ENCODE measurements at places on chromosomes 2 and 18.

DNA sequence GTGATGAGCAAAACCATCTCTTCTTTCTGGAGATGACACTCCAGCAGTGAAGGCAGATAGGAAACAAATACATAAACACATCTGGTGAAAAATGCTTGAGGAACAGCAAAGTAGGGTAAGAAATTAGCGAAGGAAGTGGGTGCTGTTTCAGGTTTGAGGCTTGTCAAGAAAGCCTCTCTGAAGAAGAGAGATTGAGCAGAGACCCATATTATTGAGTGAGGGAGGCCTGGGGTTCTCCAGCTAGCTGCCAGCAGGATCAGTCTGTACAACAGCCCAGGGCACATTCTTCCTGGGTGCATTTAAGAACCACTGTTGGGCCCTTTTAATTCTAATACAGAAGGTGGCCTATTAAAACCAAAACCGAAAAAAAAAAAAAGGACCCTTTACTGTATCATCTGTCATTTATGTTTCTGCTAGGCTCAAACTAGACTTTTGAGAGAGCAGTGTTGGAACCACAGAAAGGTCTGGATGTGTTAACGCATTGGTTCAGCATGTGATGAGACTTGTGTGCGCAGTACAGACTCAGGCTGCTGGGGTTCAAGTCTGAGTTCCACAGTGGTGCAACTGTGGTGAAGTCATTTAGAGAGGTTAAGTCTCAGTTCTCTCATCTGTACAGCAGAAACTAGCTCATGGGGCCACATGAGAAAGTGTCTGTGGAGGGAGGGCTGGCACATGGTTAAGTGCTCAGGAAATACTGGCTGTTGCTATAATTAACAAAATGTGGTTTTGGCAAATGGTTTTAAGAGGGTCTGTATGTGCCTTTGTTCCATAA is 28.9 kb downstream of the MGAT5 start:
- no peak for DNase-seq

DNA sequence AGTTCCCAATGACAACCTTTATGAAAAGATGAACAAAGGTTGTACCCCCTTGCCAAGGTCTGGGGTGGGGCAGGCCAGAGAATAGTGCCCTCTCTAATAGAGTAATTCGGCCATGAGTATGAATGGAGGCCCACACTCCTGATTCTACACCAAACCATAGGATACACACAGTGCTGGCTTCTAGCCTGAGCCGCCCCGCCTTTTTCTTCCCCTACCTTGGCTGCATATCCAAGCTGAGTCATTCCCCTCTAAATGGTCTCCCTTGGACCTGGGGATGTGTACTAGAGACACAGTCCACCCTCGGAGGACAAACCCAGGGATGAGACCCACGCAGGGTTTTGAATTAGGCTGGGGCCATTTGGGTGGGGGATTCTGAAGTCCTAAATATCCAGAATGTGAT is 107.2 kb upstream of the CAPN13 start:
- no peak for DNase-seq

DNA sequence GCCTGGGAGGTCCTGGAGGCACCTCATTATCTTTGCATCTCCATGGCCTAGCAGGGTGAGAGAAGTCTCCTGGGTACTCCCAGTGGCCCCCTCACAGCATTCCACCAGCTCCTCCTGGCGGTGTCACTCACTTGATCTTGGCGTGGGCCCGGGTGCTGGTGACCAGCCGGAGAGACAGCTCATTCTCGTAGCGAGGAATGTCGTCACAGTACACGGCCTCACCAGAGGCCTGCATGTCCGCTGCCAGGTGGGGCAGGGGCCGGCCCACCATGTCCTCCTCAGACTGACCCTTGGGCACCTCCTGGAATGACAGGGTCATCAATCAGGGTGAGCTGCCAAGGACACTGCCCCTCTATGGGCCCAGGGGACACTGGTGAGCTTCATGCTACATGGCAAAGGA is 42.4 kb downstream of the XDH start:
- DNase-seq = no peak

GRCh38 chr2:204015118-204015843 is 78.7 kb downstream of the ICOS start:
- no peak for DNase-seq

DNA sequence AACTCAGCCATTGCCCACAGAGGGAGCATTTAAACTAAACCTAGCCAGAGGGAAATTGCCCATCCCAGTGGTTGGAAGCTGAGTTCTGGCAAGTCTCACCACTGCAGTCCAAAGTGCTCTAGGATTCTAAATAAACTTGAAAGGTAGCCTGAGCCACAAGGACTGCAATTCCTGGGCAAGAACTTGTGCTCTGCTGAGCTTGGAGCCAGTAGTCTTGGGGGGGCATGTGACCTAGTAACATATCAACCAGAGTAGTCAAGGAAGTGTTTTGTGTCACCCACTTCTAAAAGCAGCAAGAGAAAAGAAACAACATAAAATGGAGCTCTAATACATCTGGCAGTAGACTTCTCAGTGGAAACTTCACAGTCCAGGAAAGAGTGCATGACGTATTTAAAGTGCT is 167.0 kb downstream of the PTH2R start:
- no peak for DNase-seq

DNA sequence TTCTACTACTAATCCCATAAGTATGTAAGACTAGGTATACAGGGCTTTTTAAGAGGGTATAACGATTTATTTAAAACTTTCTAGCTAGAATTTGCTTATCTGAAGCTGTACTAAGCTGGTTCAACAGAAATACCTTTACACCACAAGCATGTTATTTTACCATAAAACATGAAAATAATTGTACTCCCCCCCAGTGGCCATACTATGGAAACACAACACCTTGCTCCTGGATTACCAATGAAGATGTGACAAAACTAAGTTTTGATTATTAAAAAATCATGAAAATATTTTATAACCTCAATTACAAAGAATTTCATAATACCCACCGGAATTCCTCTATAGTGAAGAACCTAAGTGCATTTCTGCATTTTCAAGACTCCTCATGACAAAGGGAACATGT is 27.3 kb downstream of the LPIN2 start:
- DNase-seq = no peak

- no peak for DNase-seq
Measured at GRCh38 chr2:42792583-42793333, at the start of gene HAAO. Gene HAAO (minus strand): TSS chr2:42792583. CDS start chr2:42792536, 47 bp downstream.

GRCh38 chr2:152637251-152637650 is 80.0 kb downstream of the PRPF40A start:
- DNase-seq = no peak

- DNase-seq = no peak
Measured at GRCh38 chr2:46643951-46644350, 164.6 kb downstream of the TMEM247 start.

GRCh38 chr18:8073167-8073566 is 506.1 kb downstream of the PTPRM start:
- DNase-seq = no peak

DNA sequence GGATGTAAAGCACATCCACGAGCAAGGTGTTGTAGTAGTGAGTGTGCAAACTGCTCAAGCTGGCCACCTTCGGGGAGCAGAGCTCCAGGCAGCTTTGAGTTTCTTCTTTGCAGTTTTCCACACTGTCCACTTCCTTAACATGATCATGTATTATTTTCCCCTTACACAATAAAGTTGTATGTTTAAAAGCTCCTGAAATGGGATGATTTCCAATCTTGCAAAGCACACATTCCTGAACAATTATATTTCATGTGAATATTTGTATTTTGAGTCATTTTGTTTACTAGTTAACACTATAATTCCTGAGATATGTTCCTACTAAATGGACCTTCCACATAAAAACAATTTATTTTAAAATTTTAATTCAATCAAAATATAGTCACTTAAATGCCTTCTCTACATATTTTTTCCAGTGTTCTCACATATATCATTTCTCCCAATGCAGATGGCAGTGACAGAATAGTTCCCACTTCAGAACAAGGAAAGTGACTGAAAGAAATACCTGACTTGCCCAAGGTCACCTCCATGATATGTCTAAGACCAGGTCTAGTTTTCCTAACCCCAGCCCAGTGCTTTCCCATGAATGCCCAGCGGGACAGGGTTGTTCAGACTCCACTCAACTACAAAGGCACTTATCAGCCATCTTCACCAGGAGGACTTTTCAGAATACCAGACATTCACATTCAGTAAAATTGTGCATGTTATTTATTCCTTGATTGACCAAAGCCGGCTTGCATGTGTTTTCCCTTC is 5.5 kb downstream of the CYB5A start:
- no peak for DNase-seq

GRCh38 chr2:159409116-159409800 is 122.8 kb upstream of the WDSUB1 start:
- no peak for DNase-seq

GRCh38 chr2:137229834-137230233 is 464.5 kb downstream of the THSD7B start:
- no peak for DNase-seq

DNA sequence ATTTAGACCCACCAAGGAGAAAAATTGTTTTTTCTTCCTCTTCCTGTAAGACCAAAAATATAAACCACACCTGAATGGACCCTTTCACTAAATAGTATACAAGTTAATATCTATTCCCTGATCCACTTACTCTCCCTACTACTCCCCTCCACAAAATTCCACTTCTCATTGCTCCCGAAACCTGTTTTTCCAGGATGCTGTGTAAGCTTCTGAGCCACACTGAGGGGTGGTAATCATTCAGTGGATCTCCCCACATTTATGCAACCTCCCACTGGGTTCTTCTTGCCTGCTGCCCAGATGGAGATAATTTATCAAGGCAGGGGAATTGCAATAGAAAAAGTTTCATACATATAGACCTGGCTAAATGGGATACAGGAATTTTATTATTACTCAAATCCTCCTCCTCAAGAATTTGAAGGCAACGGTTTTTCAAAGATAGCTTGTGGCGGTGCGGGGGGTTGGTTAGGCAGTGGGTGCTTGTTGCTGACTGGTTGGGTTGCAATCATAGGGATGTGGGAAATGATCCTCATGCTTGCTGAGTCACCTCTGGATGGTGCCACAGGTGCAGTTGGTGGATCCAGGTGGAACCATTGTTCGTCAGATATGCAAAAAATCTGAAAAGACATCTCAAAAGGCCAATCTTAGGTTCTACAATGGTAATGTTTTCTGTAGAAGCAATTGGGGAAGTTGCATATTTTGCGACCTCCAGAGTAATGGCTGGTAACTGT is 970.3 kb downstream of the CNTNAP5 start:
- no peak for DNase-seq

DNA sequence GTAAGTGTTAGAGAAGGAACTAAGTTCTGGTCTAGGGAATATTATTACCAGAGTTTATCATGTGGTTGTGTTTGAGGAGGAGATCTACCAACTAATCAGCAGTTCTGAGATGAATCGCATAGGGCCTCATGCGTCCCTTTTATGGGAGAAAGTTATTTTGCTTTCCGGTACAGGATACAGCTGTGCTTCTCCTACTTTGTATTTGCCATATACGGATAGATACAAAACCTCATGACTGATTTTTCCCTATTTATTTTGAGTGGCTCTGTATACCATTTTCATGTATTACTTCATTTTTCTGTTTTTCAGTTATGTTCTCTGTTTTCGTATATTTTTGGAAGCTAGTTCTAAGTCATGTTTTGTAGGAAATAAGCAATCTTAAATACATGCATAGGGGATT is 66.8 kb downstream of the ACSL3 start:
- no peak for DNase-seq

- no peak for DNase-seq
Measured at GRCh38 chr2:196530910-196531309, 108.6 kb upstream of the CCDC150 start.

GRCh38 chr2:235779444-235779896 is 285.6 kb downstream of the AGAP1 start:
- peak; percentile 41 for DNase-seq

- no peak for DNase-seq
Measured at GRCh38 chr18:57698571-57699276, 77.1 kb upstream of the NARS1 start.

- no peak for DNase-seq
Measured at GRCh38 chr2:125450092-125450491, 1205.9 kb upstream of the GYPC start.

- DNase-seq = no peak
Measured at GRCh38 chr2:75994759-75995158, 284.0 kb upstream of the GCFC2 start.

DNA sequence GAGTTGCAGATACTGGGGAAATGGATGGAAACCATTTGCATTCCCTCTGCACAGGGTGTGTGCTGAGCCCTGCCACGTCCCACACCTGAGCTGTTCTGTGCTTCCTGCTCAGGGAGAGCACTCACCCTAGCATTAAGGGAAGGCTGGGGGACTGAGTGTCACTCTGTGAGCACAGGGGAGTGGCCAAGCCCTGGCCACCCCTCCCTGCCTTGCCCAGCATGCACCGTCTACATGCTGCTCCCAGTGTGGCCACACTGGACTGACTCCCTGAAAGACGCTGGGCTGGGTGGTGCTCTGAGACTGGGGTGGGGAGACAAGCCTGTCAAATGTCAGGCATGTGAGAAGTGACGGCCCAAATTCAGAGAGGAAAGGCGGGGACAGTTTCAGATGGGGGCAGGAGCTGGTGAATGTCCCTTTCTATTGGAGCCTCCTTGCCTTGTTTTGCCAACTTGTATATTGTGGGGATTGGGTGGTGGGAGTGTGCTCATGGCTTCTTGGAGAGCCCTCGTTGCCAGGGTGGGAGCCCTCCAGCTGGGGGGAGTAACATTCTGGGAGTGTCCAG is 298.4 kb upstream of the HS6ST1 start:
- DNase-seq = no peak

GRCh38 chr2:143513081-143513480 is 383.9 kb downstream of the ARHGAP15 start:
- peak; percentile 35 for DNase-seq

DNA sequence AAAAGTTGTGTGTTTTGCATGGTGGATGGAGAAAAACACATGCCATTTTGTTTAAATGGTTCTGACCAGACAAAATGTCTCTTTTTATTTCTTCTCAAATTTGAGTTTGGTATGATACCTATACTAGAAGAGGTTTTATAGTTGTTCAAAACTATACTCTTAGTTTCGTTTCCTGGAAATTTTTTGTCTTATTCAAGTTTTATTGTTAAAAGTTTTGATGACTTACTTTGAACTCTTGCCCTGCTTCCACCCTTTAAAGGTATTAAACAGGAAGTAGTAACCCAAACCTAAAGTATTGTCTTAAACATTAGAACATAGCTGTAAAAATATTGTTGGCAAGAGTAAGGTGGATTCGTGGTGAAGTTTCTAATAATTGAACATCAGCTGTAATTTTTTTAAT is 98.2 kb downstream of the BABAM2 start:
- DNase-seq = no peak
